EL (cell line): ENCODE measurements at places on chromosomes 13 and 19.

- DNase-seq: no peak
Measured at GRCh38 chr13:80157261-80157932, 183.5 kb downstream of the SPRY2 start.

DNA sequence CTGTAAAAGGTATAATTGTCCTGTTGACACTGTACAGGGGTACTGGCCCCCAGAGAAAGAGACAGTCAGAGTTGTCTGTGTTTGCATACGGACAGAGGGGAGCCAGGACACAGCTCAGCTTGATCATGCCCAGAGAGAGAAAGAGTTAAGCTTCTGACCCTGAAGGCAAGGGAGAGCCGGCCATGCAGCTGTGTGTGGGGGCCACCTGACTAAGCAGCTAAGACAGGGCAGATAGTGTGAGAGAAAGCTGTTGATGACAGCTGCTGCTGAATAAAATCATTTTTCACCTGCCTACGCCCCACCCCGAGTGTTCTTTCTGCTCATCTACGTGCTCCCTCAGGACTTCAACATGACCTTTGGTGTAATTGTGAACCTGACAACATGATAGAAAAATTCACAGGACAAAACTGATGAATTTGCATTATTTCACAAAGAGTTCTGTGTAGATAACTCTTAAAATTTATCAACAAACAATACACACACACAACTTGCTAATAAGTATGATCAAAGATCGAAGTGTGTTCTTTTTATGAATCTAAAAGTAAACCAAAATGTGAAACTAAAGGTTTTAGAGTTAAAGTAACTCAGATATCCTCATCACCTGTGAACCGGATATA lies 1294.3 kb upstream of the ATXN8OS start:
- DNase-seq: no peak

DNA sequence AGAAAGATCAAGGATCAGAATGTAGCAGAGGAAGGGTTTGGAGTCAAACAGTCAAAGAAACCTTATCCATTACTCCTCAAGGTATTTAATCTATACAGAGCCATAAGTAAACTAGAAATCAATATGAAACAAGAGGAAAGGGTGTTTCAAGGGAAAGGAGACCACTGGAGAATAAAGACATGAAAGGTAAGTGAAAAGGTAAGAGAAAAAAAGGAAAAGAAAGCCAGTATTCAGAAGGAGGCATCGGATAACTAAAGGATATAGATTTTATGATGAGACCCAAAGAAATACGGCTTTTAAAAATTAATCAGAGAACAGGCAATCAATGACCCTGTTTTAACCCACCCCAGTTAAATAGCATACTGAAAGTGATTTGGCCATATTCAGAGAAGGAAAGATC lies 438.7 kb upstream of the MIR17HG start:
- no peak for DNase-seq

DNA sequence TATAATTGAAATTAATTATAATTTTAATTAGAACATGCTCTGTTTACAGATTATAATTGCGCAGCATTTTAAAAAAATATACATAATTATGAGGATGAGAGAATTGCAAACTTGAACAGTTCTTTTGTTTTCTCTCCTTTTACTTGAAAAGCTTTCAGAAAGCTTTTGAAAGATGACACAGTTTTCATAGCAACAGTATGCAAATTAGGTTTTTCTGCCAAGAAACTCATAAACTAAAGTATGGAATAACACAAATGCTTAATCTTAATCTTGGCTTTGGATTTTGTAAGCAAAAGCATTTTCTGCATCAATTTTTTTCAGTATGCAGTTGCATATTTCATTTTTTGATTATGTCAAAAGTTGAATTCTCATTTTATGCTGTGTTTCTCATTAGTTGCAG lies 32.8 kb upstream of the AKAP11 start:
- DNase-seq: no peak

DNA sequence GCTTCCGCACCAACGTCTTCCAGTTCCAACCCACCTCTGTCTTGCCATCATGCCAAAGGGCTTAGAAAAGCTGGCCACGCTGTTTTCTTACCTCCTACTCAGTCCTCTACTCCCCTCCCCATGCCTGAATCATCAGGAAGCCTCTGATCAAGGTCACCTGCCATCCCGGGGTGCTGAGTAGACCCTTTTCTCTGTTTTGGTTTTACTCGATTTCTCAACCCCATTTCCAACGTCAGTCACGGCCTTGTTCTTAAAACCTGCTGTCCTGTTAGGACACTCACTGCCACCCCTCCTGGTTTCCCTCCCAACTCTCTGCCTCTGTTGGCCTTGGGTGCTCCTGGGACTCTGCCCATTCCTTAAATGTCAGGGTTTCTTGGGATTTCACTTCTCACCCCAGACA lies 350.1 kb downstream of the FOXO1 start:
- DNase-seq: no peak

GRCh38 chr13:43368003-43368402 lies 344.6 kb downstream of the DNAJC15 start:
- DNase-seq: peak; percentile 17

GRCh38 chr13:66102864-66103263 lies 1127.3 kb downstream of the PCDH9 start:
- peak; percentile 48 for DNase-seq
